ENCODE measurements at places on chromosomes 11 and 22.

GRCh38 chr11:127627629-127628457 is 627.3 kb upstream of the KIRREL3 start:
- DNase-seq, result peak; percentile 96

- no peak for DNase-seq
Observed at GRCh38 chr11:737366-737765, 9.9 kb upstream of the TALDO1 start.

DNA sequence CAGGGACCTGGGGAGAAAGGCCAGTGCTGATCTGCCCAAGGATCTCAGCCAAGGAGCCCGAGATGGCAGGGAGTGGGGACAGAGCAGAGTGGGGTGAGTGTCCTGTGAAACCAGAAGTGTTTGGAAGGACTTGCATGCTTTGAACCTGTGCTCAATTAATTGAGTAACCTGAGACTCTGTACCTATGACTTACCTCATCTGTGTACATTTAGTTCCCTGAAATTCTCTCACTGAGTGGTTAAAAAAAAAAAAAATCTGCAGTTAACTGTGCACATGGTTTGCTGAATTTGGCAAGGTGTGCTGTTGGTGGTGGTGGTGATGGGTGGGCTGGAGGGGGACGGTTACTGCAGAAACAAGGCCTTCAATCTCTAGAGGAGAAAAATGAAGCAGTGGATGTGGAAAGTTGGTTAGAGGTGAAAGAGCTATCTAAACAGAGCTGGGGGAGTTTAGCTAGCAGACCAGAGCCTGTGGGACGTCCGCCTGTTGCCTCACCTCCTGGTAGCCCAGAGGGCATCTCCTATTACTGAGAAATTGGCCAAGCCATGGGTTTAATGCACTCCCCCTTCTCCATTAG is 8.3 kb upstream of the SORL1-AS1 start:
- no peak for DNase-seq

DNA sequence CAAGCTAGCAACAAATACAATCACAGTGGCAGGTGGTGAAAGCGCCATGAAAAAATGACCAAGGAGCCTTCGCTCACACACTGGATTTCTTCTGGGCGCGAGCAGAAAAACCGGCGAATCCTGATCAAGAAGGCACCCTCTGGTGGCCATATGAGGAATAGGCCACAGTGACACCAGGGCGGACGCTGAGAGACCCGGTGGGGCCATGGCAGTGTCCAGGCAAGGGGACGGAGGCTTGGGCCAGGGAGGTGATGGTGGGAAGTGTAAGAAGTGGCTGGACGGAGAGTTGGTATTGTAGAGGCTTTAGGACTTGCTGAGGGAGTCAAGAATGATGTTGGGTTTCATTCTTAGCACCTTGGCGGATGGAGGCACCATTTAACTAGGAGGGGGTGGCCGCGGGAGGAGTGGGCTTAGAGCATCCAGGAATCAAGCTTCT is 16.9 kb upstream of the RAC2 start:
- DNase-seq, result peak; percentile 49

DNA sequence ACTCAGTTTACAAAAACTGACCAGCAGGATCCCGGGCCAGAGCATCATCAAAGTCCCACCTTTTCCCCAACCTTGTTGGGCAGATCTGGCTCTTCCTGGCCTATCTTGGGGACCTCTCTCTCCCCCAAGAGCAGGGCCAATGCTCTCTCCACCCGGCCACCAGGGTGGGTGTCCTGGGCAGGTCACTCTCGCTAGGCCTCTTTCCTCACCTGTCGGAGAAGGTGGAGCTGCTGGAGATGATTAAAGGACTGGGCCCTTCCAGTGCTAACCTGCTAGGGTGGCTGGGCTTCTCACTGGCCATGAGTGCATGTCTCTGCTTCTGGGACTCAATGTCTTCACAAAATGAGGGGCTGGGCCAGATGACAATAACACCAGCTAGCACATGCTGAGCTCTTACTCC is 2.9 kb upstream of the CAPN5 start:
- no peak for DNase-seq

DNA sequence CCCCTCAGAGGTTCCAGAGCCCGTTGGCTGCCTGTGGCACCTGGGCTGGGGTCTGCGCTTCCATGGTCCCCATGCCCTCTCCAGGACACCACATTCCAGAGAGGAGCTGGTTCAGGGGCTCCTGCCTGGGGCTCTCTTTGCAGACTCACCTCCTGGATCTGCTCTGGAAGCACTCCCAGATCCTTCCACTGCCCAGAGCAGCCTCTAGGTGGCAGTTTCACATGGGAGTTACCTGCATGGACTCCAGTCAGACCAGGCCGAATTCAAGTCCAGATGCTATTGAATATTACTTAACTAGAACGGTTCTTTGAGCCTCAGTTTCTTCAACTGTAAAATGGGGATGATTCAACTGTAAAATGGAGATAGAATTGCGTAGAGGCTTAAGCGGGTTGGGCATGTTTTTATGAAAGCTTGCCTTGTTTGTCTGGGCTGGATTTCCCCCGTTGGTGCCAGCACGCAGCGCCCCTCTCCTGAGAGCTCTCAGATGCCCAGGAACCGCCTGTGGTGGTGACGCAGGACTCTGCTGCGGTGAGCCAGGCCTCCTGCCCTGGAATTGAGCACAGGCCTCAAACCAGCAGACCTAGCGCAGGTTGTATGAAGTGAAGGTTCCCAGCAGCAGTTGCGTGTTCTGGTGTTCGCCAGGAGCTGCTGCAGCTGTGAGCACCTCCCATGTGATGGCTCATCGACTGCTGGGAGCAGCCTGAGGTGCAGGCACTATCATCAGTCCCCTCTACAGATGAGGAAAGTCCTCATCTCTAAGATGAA is 44.2 kb downstream of the LMO1 start:
- peak; percentile 29 for DNase-seq

DNA sequence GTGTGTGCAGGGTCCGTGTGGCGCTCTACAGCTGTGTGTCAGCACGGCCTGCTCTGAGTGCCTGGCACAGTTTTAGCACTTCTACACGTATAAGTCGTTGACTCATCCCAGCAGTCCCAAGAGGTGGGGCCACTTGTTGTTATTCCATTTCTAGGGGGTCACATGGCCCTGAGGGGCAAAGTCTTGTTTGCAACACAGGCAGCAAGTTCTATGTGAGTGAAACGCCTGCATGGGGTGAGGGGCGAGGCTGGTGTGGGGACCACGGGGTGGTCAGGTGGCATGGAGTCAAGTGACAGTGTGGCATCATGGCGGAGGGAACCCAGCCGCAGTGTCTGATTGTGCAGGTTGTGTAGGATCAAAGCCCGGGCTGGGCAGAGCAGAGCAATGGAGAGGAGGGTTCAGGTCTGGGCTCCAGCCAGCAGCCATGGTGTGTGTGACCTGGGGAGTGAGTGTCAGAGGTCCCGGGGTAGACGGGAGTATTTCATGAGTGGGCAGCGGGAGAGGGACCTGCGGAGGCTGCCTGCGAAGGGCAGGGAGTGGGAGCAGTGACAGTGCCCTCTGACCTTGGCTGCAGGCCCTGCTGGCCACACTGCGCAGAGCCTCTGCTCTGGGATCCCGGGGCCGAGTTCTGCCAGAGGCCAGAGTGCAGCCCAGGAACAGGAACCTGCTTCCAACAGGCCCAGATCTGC is 27.9 kb downstream of the SHANK3 start:
- DNase-seq, result no peak

GRCh38 chr11:78373689-78374088 is 43.9 kb downstream of the GAB2 start:
- no peak for DNase-seq

- no peak for DNase-seq
Observed at GRCh38 chr11:92128026-92128425, 96.6 kb upstream of the FAT3 start.

- DNase-seq, result no peak
Observed at GRCh38 chr11:23769214-23769613, 727.6 kb upstream of the LUZP2 start.

DNA sequence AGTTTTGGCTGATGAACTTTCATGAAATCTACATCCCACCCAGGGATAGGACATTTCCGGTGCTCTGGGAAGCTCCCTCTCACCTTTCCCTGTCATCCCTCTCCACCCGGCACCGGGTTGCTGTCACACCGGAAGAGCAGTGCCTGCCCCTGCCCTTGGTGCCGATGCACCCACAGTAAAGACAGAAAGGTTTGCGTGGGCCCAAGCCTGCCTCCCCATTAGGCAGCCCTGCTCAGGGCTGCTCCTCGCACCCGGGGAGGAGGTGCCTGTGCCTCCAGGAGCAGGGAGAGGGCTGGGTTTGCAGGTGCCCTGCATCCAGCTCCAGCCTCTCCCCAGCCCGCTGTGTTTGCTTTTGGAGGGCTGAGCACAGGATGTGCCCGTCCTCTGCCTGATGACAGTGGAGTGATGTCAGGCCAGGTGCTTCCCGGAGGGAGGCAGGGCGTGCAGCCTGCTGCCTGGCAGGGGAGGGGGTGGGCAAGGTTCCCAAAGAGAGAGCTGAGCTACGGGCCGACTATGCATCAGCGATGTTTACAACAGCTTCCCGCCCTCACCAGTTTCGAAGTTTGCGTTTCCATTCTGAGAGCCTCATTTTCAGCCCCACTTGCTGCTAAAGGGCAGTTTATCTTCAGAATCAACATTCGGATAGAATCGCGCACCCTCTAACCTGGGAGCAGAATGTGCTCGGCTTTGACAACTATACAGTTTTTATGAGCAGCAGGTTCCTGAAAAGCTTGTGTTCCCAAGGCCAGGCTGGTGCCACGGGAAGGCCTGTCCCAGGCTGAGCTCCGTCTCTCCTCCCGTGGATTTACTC is 83.2 kb upstream of the CLDN5 start:
- DNase-seq, result peak; percentile 94

- DNase-seq, result no peak
Observed at GRCh38 chr11:66335531-66336233, 552 bp downstream of the RIN1 start.

DNA sequence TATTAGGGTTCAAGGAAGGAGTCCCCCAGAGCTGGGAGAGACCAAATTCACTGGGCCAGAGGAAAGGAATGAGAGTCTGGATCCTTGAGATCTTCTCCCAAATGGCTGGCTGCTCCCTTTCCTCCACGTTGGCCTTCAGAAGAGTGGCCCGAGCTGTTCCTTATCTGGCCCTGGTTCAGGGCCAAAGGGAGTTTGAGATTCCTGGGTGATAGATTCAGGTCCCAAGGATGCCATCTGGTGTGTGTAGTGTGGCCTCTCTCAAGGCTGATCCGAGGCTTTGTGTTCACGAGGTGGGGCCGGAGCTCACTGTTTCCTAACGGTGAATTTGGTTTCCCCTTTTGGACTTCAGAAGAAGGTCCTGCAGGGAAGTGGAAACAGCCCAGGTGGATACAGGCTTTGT is 17.4 kb upstream of the ABCC8 start:
- DNase-seq, result no peak

- no peak for DNase-seq
Observed at GRCh38 chr11:63603180-63603518, 11.1 kb downstream of the PLAAT3 start.

GRCh38 chr11:14973621-14974514 is 1.7 kb upstream of the CALCA start:
- DNase-seq, result no peak

- no peak for DNase-seq
Observed at GRCh38 chr22:31926024-31926423, 18.3 kb upstream of the YWHAH start.

DNA sequence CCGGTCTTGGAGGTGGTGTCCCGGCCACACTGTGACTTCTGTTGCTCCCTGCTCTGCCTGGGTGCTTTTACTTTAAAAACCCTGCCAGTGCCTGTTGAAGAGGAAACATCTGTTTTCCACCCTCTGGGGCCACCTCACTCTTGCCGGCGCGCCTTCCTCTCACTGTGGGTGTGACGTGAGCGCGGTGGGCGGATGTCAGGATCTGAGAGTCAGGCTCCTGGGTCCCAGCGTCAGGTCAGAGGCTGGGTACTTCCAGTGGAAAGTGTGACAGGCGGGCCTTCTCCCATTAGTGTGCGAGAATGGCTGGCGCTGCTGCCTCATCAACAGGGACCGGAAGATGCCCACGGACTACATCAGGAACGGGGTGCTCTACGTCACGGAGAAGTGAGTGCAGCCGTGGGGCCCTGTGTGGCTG is 54.2 kb downstream of the GRAMD4 start:
- no peak for DNase-seq

DNA sequence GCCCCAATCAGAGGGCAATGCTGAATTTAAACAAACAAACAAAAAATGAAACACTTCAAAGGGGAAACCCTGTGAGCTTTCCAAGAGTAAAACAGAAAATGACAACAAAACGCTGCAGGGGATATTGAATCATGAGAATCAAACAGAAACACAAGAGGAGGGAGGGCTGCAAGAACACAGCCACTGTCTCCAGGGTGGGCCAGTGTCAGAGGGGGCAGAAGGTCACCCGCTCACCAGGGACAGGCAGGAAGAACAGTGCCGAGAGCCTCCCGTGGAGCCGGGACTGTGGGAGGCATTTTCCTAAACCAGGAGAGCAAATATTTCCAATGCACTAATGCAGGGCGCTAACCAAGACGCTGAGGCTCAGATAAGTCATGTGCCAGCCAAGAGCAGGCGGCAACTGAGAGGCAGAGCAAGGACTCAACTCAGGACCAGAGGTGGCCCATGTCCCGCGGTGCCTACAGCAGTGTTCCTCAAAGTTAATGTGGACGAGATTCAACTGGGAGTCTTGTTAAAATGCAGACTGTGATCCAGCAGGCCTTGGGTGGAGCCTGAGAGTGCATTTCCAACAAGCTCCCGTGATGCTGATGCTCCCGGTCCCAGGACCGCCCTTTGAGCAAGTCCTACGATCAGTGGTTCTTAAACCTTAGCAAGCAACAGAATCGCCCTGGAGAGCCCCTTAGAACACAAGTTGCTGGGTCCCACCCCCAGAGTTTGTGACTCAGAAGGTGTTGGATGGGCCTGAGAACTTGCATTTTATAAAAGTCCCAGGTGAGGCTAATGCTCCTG is 197.2 kb downstream of the TENM4 start:
- no peak for DNase-seq

All from COR-L47 (cell line).